GM12892 (cell line): ENCODE measurements at places on chromosomes 6 and 20.

GRCh38 chr6:74467533-74468215, 738.2 kb downstream of the COL12A1 start:
- DNase-seq = no peak

DNA sequence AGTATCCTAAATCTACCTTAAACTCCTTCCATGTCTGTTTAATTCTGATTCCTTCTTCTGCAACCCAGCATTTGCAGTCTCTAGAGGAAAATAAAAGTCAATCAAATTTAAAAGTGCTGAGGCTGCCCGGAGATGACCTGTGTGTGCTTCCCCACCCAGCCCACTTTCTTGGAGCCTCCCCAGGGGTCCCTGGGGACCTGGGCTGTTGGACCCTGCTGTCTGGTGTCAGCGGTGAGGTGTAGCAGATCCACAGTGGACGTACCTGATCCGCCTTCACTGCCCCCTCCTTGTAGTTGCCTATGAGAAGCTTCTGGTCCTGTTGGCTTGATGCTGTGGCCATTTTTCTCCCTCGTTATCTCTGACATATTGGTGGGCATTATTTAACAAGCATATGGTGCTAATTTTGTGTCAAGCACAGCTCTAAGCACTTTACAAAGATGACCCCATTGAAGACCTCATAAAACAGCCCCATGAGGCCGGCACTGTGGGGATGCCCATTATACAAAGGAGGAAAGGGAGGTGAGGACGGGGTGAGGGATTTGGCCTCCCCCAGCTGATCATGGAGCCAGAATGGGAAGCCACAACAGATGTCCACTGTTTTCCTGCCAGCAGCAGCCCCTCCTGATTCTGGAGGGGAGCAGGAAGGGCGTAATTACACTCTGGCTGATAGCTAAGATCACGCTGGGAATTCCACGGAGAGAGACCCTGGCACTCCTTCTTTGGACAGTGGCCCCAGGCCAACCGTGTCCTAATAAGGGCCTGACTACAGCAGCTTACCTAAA, 628.2 kb downstream of the CDH26 start:
- DNase-seq = no peak

- no peak for DNase-seq
Observed at GRCh38 chr6:139017227-139017626, 11.3 kb upstream of the ABRACL start.

GRCh38 chr6:142827369-142827768, 117.6 kb downstream of the HIVEP2 start:
- DNase-seq = no peak

- no peak for DNase-seq
Observed at GRCh38 chr20:50579511-50579910, 69.3 kb downstream of the PTPN1 start.

DNA sequence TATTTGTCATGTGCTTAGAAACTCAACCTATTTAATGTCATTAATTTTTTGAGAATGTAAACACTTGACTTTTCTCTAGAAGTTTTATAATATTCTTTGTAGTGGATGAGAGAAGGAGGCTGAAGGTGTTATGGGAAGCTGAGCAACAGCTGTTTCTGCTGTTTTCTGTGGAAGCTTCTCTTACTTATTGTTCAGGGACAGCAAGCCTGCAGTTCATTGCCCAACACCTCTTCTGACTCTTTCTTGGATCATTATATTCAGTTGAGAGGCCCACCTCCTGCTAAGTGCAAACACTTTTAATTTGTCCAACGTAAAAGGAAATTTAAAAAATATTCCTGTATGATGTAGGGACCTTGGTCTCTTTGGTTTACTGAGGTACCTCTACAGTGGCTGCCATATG, 12.0 kb upstream of the ADGRF4 start:
- DNase-seq = no peak

GRCh38 chr20:46406986-46407670, 713 bp upstream of the ELMO2 start:
- peak; percentile 20 for DNase-seq

GRCh38 chr6:47005486-47005885, 36.6 kb downstream of the ADGRF1 start:
- no peak for DNase-seq

GRCh38 chr6:125596020-125596419, 153.4 kb upstream of the HEY2 start:
- DNase-seq = no peak

GRCh38 chr6:135067911-135068310, 13.3 kb upstream of the HBS1L start:
- DNase-seq = no peak

- DNase-seq = no peak
Observed at GRCh38 chr6:163405412-163406309, 8.9 kb upstream of the QKI start.

GRCh38 chr6:6704103-6705060, 115.9 kb downstream of the LY86 start:
- DNase-seq = no peak
